Gastroesophageal sphincter (tissue), 4 donors: ENCODE measurements at places on chromosomes 3 and 15. TPM values are rescaled to one million over a fixed set of nuclear protein-coding genes. Genes with fewer than 3 reads are reported as not detected.

The GOLGA6D gene
- not detected for total RNA-seq

The ISLR gene
- 110 TPM for total RNA-seq

The ST8SIA2 gene
- total RNA-seq, result not detected

The FAM3D gene
- not detected for total RNA-seq

The RASGRP1 gene
- 0.79 TPM for total RNA-seq

The ZBTB47 gene
- 117 TPM for total RNA-seq

The TMEM207 gene
- not detected for total RNA-seq

The PRICKLE2 gene
- 109 TPM for total RNA-seq

The WWTR1 gene
- total RNA-seq, result 378 TPM

The ACVR2B gene
- 8.1 TPM for total RNA-seq

The NMB gene
- 2.1 TPM for total RNA-seq

The ADGRG7 gene
- total RNA-seq, result not detected

The STAC gene
- total RNA-seq, result 12.9 TPM

The CKMT1A gene
- not detected for total RNA-seq

The PCSK6 gene
- 12.8 TPM for total RNA-seq

The TGM4 gene
- total RNA-seq, result not detected

The FAM162A gene
- 44.7 TPM for total RNA-seq

The CCNB2 gene
- total RNA-seq, result not detected

The UACA gene
- total RNA-seq, result 56.8 TPM

The ERC2 gene
- total RNA-seq, result 1.2 TPM

The RARRES1 gene
- 110 TPM for total RNA-seq

The LPCAT4 gene
- 13.5 TPM for total RNA-seq

The GPR176 gene
- 5.3 TPM for total RNA-seq

The SNTN gene
- not detected for total RNA-seq

The GP9 gene
- not detected for total RNA-seq

The EPHB3 gene
- 10.6 TPM for total RNA-seq

The GCNT3 gene
- not detected for total RNA-seq

The SNX22 gene
- not detected for total RNA-seq

The GOLGA8T gene
- total RNA-seq, result not detected

The ZNF385D gene
- 9.8 TPM for total RNA-seq

The NR1I2 gene
- not detected for total RNA-seq

The PFKFB4 gene
- total RNA-seq, result 2.9 TPM

The GRM2 gene
- total RNA-seq, result 0.12 TPM

The KCNH8 gene
- 0.62 TPM for total RNA-seq

The TMOD2 gene
- 21.9 TPM for total RNA-seq

The SLC2A2 gene
- not detected for total RNA-seq

The QRICH1 gene
- 86.2 TPM for total RNA-seq

The C2CD4A gene
- 0.12 TPM for total RNA-seq

The CFAP161 gene
- not detected for total RNA-seq

The SMCO1 gene
- total RNA-seq, result not detected

The SAMD7 gene
- total RNA-seq, result not detected

The ESYT3 gene
- 1.2 TPM for total RNA-seq

The FOXL2NB gene
- not detected for total RNA-seq

The DPPA2 gene
- total RNA-seq, result not detected

The SNURF gene
- 33.8 TPM for total RNA-seq

The POLQ gene
- 0.16 TPM for total RNA-seq

The GHSR gene
- total RNA-seq, result not detected

The HIGD2B gene
- not detected for total RNA-seq

The ALPK3 gene
- 34.4 TPM for total RNA-seq

The LRRIQ4 gene
- total RNA-seq, result not detected

The ITIH1 gene
- total RNA-seq, result not detected

The STRIT1 gene
- total RNA-seq, result not detected

The GRAMD2A gene
- total RNA-seq, result 0.39 TPM

The FEZF2 gene
- total RNA-seq, result not detected

The WDR93 gene
- total RNA-seq, result 0.15 TPM

The ITGA11 gene
- 5.0 TPM for total RNA-seq

The SLC27A2 gene
- 0.13 TPM for total RNA-seq

The HIGD1A gene
- 173 TPM for total RNA-seq
